ENCODE measurements at places on chromosomes 1 and 21.

GRCh38 chr1:66929691-66929998 lies 4.9 kb downstream of the MIER1 start:
- no peak for DNase-seq

DNA sequence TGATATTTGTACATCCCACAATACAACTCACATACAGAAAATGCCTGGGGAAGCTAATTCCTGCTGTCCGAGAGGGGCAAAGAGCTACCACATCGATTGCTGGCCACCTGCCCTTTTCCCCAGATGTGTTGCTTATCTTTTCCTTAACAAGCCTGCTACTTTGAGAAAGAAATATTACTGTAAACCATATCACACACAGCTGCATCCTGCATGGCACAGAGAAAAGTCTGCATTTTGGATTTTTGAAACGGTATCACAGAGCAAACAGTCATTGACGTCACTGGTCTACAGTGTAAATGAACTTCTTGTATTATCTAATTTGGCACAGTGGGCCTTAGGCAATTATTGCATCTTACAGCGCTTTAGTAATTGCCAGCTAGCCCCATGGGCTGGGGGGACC lies 164.7 kb downstream of the CLIC6 start:
- DNase-seq, result no peak

DNA sequence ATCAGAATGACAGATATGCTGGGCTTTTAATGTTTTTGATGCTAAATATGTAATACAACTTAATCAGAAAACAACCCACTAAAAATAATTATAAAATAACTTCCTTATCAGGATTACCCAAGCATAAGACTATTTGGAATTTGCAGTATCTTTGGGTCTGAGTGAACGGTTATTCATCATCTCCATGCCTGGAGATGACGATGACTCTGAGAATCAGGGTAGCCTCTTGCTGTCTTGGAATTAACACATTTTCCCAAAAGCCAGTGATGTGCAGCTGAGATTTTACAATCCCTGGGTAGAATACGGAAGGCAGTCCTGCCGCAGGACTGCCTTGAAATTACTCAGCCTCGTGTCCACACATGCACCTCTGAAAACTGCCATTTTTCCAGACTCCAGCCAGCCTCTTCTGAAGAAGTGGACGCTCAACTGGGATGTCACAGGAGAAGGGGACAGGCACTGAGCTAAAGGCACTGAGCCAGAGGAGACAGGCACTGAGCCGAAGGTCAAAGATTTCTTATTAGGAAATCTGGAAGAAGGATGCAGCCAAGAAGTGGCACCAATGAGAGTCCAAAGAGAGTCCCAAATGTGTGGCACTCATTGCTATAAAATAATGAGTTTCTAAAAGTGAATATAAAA lies 85.5 kb downstream of the PGBD5 start:
- DNase-seq, result no peak

DNA sequence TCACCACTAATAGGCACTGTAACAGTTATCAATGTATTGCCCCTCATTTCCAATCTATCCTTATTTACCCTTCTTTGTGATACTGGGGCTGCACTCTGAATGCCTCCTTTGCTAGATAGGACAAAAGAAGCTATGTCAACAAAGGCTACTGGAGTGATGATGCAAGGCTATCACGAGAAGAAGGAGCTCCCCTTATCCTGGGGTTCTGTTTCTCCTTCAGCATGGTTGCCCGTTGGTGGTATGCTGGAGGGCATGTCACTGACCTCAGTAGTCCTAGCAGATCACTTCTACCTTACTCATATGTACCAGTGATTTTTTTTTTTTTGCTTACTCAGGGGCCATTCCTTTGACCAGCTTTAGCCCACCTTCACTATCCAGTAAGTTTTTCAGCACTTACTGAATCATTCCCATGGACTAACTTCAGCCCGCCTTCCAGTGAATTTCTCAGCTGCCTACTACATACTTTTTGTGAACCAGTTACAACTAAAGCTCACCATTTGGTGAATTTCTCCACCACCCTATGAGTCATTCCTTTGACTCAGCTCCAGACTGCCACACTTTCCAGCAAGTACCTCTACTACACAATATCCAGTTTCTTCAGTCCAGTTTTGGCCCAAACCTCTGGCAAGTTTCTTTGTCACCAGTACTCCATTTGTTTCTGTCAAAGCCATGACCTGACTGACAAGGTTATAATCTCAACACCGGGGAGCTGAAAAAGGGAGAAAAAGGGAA lies 944.5 kb downstream of the KCNT2 start:
- DNase-seq, result peak; percentile 71

GRCh38 chr1:36455386-36455785 lies 5.1 kb upstream of the OSCP1 start:
- no peak for DNase-seq

GRCh38 chr21:30468900-30469714 lies 11.1 kb downstream of the KRTAP19-1 start:
- DNase-seq, result no peak
